ENCODE measurements at places on chromosomes 4 and X.

- no peak for DNase-seq
These were observed 24.1 kb downstream of the OCIAD1 start for GRCh38 chr4:48854982-48855381.

- no peak for DNase-seq
These were observed 9.8 kb downstream of the TSPAN5 start for GRCh38 chr4:98648602-98649001.

DNA sequence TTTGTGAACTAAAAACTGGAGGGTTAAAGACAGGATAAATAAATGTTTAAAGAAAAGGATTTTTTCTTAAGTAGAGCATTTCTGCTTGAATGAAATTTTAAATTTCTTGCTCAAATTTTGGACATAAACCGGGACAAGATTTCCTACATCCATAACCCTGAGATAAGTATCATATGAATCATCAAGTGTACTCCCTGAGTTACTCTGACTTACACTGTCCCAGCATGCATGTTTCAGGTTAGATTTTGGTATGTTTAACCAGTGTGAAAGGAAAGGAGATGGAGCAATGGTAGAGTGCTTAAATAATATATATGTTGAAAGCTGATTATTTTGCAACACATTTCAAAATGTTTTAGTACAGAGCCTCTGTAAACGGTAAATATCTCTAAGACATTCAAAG lies 175.2 kb downstream of the ADGRL3 start:
- DNase-seq, result no peak

DNA sequence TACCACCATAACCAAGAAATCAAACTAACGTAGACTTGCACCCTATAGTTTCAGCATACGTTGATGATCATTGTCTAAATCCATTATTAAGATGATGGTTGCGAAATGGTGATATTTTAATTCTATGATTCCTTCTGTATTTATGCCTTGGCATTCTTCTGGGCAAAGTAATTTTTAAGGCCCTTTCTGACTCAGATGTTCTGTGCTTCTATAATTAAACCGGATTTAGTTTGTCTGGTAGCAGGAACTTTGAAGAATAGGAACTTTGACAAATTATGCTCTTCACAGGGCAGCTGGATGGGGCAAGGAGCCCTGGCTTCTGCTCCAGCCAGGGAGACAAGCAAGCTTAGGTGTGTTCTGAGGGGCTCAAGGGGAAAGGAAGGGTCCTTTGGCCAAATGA lies 23.8 kb upstream of the PLAC1 start:
- no peak for DNase-seq

DNA sequence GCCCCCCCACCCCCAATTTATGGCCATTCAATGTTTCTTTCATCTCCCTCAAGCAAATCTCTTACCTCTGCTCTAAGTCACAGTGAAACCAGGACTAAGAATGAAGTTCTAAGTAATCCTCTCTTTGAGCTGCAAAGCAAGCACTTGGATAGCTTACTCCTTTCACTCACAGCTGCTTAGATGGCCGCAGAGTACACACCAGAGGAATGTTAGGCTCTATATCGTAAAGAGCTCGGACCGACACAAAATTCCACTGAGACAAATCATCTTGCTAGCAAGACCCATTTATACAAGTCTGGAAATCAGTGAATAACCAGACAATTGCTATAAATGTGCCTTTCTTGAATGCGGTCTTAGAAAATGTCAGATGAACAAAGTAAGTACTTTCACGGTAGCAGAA lies 135.0 kb downstream of the IDS start:
- no peak for DNase-seq

- no peak for DNase-seq
These were observed 18.2 kb downstream of the ELF4 start for GRCh38 chrX:130091980-130092522.

- no peak for DNase-seq
These were observed 98.4 kb upstream of the IL15 start for GRCh38 chr4:141538001-141538400.

DNA sequence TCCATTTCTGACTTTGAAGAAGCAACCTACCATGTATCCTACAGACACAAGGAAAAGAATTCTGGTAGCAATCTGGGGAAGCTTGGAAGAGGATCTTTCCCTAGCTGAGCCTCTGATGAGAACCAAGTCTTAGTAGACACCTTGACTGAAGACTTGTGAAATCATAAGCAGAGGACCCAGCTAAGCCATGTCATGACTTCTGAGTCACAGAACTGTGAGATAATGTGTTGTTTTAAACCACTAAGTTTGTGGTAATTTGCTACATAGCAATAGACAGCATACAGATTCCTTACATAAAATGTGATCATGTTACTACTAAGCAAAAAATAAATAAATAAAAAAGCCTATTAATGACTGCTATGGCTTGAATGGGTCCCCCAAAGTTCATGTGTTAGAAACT lies 71.3 kb upstream of the ANKRD50 start:
- no peak for DNase-seq

DNA sequence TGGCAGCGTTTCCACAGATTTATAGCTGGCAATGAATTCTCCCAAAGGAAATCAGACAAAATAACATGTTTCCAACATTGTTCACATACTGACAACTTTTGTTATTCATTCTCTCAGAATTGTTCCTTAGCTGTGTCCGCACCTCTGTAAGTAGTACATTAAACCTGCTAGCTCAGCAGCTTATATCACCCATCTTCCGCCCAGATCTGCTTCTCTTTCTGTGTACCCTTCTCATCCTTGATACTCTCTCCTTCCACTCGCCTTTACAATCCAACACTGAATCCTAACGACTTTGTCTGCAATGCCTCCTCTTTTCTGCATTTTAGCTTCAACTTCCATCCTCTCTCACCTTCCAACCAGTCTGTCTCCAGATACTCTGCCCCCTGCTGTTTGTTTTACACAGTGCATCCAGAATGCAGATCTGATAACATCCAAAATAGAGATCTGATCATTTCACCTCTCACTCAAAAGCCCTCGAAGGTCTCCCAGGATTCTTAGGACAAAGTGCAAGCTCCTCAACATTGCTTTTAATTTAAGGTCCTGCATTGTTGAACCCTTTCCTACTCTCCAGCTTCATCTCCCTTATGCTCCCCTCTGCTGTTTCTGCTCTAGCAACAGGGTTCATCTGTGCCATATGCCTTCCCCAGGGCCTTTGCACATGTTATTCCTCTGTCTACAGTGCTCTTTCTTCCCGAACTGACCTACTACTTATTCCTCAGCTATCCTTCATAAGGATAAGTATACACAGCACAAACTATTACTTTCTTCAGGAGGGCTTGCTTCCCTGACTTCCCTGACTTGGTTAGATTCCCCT lies 67.3 kb upstream of the VBP1 start:
- DNase-seq, result no peak

GRCh38 chrX:49237060-49237459 lies 1.8 kb downstream of the CCDC22 start:
- no peak for DNase-seq

- no peak for DNase-seq
These were observed 169.6 kb upstream of the MXRA5 start for GRCh38 chrX:3516051-3516541.

DNA sequence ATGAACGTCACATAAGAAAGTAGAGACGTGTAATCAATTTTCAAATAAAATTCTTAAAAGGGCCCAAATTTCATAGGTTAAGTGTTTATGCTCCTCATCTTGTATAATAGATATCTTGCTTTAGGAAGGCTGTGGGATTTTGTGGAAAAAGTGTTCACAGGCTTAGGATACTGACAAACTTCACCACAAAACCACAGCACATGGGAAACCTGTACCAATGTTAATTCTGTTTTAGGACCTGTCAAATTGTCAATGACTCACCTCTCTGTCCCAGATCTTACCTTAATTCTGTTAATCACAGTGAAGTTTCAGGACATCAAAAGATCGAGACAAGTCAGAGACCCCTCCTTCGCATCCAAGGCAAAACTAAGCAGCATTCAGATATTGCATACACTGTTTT lies 24.2 kb downstream of the FGFBP1 start:
- no peak for DNase-seq

- no peak for DNase-seq
These were observed 97.0 kb downstream of the SOWAHB start for GRCh38 chr4:76800902-76801301.

DNA sequence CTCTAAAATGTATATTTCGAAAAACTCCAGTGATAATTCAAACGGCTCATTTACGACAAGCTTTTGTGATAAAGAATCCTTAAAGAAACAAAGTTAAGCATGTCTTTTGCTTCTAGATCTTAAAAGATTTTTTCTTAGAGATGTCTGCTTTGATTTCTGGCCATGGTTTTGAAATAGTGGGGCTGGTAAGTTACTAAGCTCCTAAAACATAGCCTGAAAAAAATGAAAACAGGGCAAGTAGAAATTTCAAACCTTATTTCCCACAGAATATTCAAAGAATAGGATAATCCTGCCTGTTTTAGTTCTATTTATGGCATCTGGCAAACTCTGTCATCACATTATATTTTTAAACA lies 318.3 kb downstream of the ARHGAP24 start:
- DNase-seq, result no peak

- no peak for DNase-seq
These were observed 12.9 kb downstream of the CCNI start for GRCh38 chr4:77062856-77063255.

Measured in D721Med (cell line).